ENCODE measurements at places on chromosomes 6 and 20.

DNA sequence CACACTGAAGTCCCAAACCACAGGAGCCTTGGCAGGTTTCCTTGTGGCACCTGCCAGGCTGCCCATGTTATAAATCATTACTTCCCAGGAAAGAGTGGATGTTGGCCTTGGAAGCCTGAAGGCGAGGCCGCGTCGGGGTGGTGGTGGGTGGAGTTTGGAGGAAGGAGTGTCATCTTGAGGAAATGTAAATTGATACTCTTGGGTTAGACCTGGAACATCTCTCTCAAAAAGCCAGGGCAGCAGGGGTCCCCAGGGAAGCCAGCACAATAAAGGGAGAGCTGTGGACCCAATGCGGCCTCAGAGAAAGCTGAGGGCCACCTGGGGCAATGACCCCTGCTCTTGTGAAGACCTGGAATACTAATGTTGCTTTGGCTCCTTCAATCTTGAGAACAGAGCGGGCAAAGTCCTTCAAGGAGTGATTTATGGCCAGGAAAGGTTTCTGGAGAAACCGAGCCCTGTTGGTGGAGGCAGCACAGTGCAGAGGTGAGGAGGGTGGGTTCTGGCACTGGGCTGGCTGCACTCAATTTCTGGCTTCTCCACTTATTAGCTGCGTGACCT, 26.3 kb upstream of the TRAF3IP2 start:
- no peak for DNase-seq

DNA sequence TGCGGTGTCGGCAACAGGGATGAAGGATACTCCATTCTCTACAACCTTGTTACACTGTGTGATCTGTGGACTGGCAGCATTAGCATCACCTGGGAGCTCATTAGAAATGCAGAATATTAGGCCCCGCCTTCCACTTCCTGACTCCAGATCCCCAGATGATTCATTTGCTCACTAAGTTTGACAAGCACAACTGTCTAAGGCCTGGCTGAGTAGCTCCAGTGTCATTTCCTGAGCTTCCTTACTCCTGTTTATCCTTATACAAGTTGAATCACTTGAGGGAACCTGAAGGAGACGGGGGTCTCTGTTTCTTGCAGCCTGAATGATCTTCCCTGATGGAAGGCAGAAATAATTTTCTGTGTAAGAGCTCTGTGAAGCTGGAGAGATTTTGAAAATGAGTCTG, 32.7 kb upstream of the PROKR2 start:
- DNase-seq = no peak

GRCh38 chr6:54646069-54646950, 200.3 kb upstream of the FAM83B start:
- no peak for DNase-seq

- DNase-seq = no peak
These were observed 1.2 kb downstream of the REV3L start for GRCh38 chr6:111481836-111482187.

DNA sequence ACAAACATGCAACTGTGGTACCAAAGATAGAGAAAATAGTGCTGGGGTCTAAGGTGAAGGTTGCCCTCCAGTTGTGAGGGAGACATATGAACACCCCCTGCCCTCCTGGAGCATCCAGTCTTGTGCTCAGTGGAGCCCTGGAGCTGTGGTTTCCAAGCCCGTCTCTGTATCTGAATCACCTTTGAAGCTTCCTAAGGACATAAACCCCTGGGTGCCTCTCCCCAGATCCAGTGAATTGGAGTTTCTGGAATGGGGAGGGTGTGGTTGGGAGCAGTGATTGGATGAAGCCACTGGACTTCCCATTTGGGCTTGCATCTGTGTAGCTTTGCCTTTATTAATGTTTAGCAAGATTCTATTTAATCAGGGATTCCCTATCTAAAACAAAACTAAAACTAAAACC, 22.4 kb upstream of the E2F3 start:
- DNase-seq = no peak

DNA sequence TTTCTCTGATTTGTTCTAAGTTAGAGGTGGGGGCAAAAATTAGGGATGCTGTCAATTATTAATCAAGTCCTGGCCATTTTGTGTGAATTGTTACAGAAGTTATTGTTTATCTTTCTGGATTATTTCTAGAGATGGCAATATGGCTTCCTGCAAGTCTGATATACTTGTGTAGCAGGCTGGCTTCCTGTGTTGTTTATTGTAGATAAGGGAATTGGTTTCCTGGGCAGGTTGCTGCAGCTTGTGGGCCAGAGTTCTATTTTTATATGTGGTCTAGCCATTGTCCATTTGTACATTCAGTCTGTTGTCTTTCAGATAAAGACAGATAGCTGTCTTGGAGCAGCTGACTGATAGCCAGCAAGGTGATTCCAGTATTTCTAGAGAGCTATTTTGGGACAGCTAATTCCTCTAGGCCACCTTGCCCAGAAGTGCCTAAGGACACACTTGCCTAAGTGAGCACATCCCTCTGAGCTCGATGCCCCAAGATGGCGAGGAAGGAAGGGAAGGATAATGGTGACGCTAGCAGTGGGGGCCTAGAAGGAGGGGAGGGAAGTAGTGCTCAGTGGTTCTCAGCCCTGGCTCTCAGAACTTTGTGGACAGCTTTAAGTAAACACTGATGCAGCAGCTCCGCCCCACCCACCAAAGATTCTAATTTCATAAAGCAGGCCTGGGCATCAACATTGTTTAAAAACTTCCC, 25.5 kb downstream of the DDO start:
- no peak for DNase-seq

GRCh38 chr6:168126566-168127383, 47.8 kb upstream of the FRMD1 start:
- DNase-seq = peak; percentile 3

- DNase-seq = no peak
These were observed 23.6 kb downstream of the ENPP1 start for GRCh38 chr6:131831392-131831791.

- peak; percentile 25 for DNase-seq
These were observed 16.1 kb downstream of the E2F3 start for GRCh38 chr6:20417819-20418218.

GRCh38 chr6:16129623-16130401, 926 bp downstream of the MYLIP start:
- no peak for DNase-seq

GRCh38 chr6:158571826-158572652, 12.1 kb downstream of the TMEM181 start:
- DNase-seq = no peak

GRCh38 chr6:95545686-95546085, 31.6 kb upstream of the MANEA start:
- no peak for DNase-seq

GRCh38 chr20:51525241-51526105, 17.0 kb downstream of the NFATC2 start:
- peak; percentile 49 for DNase-seq

GRCh38 chr6:147116056-147116455, 88.2 kb upstream of the STXBP5 start:
- DNase-seq = no peak

GRCh38 chr6:700490-700889, 7.6 kb upstream of the EXOC2 start:
- DNase-seq = no peak

GRCh38 chr6:53235508-53235907, 86.9 kb upstream of the GCM1 start:
- no peak for DNase-seq

DNA sequence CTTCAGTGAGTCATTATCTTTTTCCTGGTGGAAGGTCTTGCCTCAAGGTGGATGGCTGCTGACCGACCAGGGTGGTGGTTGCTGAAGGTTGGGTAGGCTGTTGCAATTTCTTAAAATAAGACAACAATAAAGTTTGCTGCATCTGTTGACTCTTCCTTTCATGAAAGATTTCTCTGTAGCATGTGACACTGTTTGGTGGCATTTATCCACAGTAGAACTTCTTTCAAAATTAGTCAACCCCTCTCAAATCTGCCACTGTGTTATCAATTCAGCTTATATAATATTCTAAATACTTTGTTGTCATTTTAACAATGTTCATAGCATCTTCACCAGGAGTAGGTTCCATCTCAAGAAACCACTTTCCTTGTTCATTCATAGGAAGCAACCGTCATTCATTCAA, 66.8 kb upstream of the ATXN1 start:
- no peak for DNase-seq

GRCh38 chr6:99611148-99611547, 4.5 kb downstream of the PRDM13 start:
- DNase-seq = peak; percentile 79

GRCh38 chr6:4316867-4317400, 181.6 kb upstream of the ECI2 start:
- DNase-seq = no peak

GRCh38 chr6:142716097-142716496, 228.9 kb downstream of the HIVEP2 start:
- DNase-seq = no peak

DNA sequence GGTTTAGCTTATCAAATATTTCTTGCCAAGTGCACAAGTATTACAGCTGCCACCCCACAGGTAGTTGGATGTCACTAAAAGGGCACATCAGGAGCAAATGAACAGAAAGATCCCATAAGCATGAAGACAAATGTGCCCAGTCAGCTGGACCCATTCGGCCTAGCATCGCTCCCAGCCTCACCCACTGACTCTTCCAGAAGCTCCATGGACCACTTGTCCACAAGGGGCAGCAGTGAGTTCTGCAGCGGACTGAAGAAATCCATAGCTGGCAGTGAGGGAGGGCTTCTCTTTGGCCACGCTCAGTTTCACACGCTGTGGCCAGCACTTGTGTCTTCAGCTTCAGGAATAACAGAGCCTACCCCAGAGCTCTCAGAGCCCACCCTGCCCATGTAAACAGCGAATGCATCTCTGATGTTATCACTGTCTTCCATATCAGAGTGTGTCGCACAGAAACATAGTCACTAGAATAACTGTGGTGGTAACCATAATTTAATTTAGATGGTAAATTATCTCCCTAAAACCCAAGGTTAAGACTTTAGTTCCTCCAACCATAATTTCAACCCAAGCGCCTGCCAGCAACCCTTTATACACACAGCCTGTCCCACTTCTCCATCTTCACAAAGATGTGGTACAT, 15.8 kb downstream of the CGA start:
- peak; percentile 48 for DNase-seq

GRCh38 chr6:14857501-14857900, 388.4 kb upstream of the JARID2 start:
- DNase-seq = peak; percentile 30

Data from GM13977 (cell line).